ENCODE measurements at places on chromosomes 7 and 10.
A peak's percentile ranks its signal among the peaks of the same experiment; 100 is the strongest.

DNA sequence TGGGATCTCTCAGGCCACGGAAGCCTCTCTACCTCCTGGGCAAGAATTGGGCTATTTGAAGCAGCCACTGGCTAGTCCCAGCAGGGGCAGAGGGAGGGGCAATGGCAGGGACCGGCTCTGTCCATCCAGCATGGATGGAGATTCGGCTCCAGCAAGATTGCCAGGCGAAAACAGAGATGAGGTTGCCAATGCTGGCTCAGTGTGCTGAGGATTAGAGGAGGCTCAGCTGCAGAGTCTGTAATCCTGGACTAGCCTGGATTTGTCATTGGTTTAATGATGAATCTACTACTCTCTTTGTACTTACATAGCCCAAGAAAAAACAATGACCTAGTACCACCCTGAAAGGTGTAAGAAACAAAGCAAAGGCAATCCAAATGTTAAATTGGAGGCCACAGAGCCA is 112.2 kb upstream of the PDCD4 start:
- no peaks in the 10 kb centered on the region for H3K36me3 ChIP-seq
- H3K27me3 ChIP-seq, result no peaks in the 10 kb centered on the region
- no peak overlapping the region for H3K4me3 ChIP-seq
- no peaks in the 10 kb centered on the region for H3K4me1 ChIP-seq
- H3K27ac ChIP-seq, result no peak overlapping the region
- DNase-seq, result no peak

DNA sequence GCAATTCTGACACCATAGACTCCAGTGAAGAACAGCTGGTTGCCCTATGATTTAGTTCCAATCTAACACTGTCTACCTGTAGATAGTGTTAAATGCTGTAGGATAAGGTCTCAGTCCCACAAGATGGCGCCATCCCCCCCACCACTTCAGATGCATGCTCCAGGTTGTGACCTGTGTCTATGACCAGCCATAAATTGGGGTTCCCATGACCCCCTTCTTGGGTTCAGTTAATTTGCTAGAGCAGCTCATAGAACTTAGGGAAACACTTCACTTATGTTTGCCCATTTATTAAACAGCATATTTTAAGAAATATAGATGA is 13.1 kb downstream of the CCSER2 start:
- H3K4me1 ChIP-seq, result no peaks in the 10 kb centered on the region
- no peak for DNase-seq
- no peak overlapping the region for H3K4me3 ChIP-seq
- H3K27me3 ChIP-seq, result no peaks in the 10 kb centered on the region
- no peak overlapping the region for H3K27ac ChIP-seq

DNA sequence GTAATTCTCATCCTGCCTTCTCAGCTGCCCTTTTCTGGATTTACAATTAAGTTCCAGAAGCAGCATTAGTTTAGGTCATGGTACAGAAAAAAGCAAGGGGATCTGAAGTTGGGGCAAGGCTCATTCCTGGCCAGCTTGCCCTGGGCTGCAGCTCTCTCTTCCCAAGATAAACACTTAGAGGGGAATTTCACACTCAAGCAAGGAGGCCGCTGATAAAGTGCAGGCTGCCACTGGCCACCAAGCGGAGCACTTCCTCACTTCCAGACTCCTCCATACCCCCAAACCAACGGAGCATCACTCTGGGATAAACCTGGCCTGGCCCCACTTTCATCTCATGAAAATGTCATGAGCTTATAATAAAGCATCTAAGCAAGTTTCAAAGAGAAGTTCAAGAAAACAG is 445.5 kb upstream of the MKI67 start:
- H3K4me1 ChIP-seq, result no peaks in the 10 kb centered on the region
- H3K27ac ChIP-seq, result no peak overlapping the region
- no peaks in the 10 kb centered on the region for H3K27me3 ChIP-seq
- H3K36me3 ChIP-seq, result no peaks in the 10 kb centered on the region
- no peak for DNase-seq

- no peak for DNase-seq
- H3K27ac ChIP-seq, result no peak overlapping the region
- no peaks in the 10 kb centered on the region for H3K36me3 ChIP-seq
- no peaks in the 10 kb centered on the region for H3K27me3 ChIP-seq
Observed at GRCh38 chr10:114561008-114561523, 97.0 kb downstream of the ABLIM1 start.

DNA sequence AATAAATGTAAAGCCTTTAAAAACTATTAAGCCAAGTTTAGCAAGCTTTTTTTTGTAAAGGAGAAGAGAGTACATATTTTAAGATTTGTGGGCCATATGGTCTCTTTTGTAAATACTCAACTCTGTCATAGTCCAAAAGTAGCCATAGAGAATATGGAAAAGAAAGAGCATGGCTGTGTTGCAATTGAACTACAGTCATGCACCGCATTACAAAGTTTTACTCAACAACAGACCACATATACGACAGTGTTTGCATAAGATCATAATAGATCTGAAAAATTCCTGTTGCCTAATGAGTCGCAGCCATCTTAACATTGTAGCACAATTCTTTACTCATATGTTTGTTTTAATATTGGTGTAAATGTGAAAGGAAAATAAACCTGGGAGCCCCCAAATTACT is 440.8 kb downstream of the HTR7 start:
- no peaks in the 10 kb centered on the region for H3K27me3 ChIP-seq
- H3K4me3 ChIP-seq, result no peak overlapping the region

DNA sequence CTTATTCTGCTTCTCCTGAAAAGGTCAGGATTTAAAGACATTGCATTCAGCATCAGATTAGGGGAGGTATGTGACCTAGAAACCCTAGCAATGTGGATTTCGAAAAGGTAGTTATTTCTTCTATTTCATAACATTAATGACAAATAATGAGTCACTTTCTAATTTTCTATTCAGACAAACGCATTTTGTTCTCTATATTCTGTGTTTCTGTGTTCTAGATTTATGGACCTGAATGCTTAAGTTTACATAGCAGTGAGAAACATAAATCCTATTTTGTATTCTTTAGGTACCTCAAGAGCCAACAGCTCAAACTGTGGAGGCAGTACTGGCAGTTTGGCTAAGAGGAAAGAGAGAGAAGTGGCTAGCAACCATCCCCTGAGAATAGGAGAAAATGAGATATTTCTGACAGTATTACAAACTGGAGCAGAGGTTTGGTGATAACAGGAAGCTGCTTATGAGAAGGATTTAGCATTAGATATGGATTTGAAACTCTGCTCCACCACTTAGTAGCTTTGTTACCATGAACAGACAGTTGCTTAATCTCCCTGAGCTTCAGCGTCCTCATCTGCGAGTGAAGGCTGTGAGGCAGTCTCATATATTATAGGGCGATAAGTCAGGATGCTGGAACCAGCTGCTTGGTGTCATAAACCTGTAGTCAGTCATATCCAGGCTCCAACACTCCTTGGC is 28.2 kb downstream of the CDK14 start:
- H3K4me3 ChIP-seq, result no peak overlapping the region
- peak overlapping the region; percentile 42 for H3K27ac ChIP-seq
- no peaks in the 10 kb centered on the region for H3K27me3 ChIP-seq
- no peak for DNase-seq

DNA sequence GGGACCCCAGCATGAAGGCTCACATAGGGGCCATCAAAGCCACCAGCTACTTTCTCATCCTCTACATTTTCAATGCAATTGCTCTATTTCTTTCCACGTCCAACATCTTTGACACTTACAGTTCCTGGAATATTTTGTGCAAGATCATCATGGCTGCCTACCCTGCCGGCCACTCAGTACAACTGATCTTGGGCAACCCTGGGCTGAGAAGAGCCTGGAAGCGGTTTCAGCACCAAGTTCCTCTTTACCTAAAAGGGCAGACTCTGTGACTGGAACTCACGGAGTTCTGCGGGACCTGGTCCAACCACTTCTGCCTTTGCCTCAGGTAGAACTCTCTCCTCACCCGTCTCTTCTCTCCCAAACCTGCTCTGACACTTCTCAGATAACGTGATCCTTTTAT is 945 bp downstream of the TAS2R40 start:
- no peaks in the 10 kb centered on the region for H3K27me3 ChIP-seq
- no peak for DNase-seq
- no peaks in the 10 kb centered on the region for H3K4me1 ChIP-seq
- H3K27ac ChIP-seq, result no peak overlapping the region
